ENCODE measurements at places on chromosomes 16 and 17. TPM values are rescaled to one million over a fixed set of nuclear protein-coding genes. Genes with fewer than 3 reads are reported as not detected.

The FOXL1 gene
- total RNA-seq: 3.9 TPM

The ADAD2 gene
- total RNA-seq: 0.20 TPM

DNA sequence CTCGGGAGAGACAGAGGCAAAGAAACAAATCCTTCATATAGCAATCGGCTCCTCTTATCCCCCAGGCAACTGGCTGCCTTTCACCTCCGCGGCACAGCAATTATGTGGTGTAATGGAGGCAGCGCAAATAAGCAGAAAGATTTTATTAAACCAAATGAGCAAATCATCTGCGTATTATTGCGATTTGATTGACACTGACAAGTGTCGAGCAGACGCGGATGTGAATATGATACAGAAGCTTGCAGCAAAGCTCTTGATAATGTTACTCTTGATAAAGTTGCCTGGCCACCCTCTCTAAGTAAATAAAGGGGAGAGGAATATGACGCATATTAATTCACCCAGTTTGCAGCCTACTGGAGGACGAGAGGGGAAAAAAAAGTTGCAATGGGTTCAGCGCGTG, 26.5 kb upstream of the AKTIP start:
- DNase-seq: peak; percentile 14

DNA sequence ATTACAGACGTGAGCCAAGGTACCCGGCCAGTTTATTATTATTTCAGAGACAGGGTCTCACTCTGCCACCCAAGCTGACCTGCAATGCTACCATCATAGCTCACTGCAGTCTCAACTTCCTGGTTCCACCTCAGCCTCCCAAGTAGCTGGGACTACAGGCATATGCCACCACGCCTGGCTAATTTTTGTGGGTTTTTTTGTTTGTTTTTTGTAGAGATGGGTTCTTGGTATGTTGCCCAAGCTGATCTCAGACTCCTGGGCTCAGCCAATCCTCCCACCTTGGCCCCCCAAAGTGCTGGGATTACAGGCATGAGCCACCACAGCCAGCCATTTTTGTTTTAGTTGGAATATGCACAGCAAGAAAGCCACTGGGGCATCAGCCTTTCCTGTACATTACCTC, 115.7 kb downstream of the MRM1 start:
- no peak for DNase-seq

Measured in spinal cord (tissue), 10 donors.